H4 (cell line): ENCODE measurements at places on chromosomes 5 and 9. TPM values are rescaled to one million over a fixed set of nuclear protein-coding genes. Genes with fewer than 3 reads are reported as not detected.

Gene NIPAL4
- total RNA-seq, result not detected in 2 replicates

Gene TSSK1B
- not detected in 2 replicates for total RNA-seq

Gene ZNG1E
- 51.8 and 69.2 TPM in 2 replicates for total RNA-seq

Gene MED10
- 9.0 and 12.2 TPM in 2 replicates for total RNA-seq

Gene OR1J4
- not detected in 2 replicates for total RNA-seq

DNA sequence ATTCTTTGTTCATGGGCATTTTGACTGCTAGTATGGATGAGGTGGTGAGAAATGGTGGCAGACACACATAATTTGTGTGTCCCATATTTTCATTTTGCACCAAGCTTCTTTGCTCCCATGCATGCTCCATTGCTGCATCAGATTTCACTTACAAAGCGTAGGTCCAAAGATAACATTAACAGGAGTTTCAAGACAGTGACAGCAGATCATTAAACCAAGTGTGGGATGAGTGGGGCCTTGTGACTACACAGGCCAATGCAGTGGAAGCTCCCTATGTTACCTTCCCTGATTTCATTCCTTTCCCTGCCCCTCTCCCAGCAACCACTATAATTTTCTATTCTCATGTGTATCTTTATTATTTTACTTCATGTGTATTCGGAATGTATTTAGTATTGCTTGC is 142.0 kb downstream of the AOPEP start:
- no peak for DNase-seq

DNA sequence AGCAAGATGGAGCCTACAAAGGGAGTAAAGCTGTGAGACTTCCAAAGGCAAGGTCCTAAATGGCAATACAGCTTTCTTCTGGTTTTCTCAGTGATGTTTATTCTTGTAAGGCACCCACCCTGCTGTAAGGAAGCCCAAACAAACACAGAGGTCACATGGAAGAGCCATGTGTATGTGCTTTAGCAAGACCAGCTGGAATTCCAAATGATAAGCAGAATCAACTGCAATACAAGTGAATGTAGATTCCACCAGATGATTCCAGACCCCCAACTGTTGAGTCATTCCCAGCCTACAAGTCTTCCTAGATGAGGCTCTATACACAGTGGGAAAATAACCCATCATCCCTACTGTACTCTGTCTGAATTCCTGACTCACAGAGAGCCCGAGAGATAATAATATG is 122.8 kb downstream of the DEPDC1B start:
- DNase-seq, result no peak

- DNase-seq, result no peak
These were observed 66.4 kb upstream of the DAB2 start for GRCh38 chr5:39491210-39491609.

- no peak for DNase-seq
These were observed 68.1 kb upstream of the GGTA1 start for GRCh38 chr9:121567500-121568342.

DNA sequence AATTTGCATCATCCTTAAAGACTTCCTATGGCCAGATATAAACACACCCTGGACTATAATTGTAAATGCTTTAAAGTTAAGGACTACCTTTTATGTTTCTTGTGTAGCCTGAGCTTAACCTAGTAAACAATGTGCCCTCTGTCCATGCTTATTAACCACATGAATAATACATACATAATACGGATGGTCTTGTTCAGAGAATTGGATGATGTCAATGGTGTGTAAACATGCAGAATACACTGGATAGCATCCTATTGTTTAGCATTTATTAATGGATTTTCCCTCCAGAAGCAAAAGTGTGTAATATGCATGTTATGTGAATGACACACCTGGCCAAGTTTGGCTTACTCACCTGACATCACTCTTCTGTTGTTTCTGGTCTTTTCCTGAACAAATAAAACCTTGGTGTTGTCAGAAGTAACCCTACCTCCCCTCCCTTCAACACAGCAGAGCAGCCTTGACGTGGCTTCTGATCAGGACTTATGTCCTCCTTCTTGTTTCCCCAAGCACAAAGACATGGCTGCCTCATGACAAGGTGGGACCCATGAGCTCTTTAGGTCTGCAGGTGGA is 517.9 kb downstream of the MTRR start:
- no peak for DNase-seq

- DNase-seq, result no peak
These were observed 820.8 kb downstream of the MTRR start for GRCh38 chr5:8689773-8690172.

GRCh38 chr5:65172486-65173129 is 309.1 kb downstream of the ADAMTS6 start:
- no peak for DNase-seq
